ENCODE measurements at places on chromosomes 4 and X.

GRCh38 chr4:47862297-47862696 lies 24.4 kb upstream of the CORIN start:
- no peak for DNase-seq

- no peak for DNase-seq
These were observed 221.2 kb upstream of the PABPC4L start for GRCh38 chr4:134422776-134423175.

DNA sequence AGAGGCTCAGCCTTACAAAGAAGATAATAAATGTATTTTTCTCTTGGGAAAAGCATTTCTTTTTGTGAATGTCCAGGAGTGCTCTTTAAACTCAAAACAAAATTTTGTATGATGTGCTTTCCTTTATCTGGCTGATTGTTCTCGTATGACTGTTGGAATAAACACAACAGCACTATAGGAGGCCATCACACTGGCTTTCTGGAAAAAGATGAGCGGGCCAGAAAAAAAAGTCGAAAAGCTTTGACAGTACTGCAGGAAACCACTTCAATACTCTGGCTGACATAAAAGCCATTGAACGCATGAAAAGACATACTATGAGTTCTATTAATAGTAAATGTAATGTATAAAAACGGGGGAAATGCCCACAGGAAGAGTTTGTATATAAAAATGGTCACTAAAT lies 64.7 kb upstream of the CTSO start:
- DNase-seq = no peak

DNA sequence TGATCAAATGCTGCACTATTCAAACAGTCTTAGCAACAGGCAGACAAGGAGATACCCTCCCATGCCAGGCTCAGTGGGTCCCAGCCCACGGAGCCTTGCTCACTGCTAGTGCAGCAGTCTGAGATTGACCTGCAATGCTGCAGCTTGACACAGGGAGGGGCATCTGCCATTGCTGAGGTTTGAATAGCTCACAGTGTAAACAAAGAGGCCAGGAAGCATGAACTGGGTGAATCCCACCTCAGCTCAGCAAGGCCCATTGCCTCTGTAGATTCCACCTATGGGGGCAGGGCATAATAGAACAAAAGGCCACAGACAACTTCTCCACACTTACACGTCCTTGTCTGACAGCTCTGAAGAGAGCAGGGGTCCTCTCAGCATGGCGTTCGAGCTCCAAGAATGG lies 26.6 kb upstream of the ZXDB start:
- DNase-seq = no peak

DNA sequence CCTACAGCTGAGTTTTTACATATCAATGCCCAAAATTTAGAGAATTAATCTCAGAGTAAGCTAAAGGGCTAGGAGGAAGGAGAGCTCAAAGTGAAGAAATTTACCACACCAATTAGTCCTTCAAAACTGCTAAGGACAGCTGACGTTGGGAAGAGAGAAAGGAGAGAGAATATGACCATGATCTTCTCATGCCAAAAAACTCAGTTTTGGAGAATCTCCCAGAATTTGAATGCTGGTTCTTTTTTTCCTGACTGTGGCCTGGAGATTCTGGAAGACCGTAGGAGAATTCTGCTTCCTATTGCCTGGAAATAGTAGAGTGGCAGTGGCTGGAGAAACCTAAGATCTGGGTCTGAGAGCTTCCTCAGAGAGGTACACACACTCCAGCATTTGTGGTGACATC lies 834.4 kb upstream of the SLIT2 start:
- DNase-seq = no peak

- DNase-seq = no peak
These were observed 51.8 kb downstream of the MAP7D3 start for GRCh38 chrX:136199365-136199764.

DNA sequence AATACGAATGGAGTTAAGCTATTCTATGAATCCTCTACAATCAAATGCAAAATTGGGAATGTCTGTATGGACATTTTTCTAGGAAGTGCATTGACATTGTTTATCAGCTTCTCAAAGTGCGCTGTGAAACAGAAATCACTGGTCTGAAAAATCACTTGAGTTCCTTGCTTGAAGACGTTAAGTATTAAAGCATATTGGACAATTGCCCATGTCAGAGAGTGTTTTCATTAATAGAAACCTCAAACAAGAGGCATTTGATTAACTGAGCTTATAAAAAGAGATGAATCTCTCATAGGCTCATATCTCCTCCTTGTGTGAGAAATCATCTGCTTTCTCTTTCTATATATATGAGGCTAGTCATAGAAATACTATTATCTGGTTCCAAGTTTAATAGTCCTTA lies 692.1 kb upstream of the POU3F4 start:
- DNase-seq = no peak

GRCh38 chrX:153632595-153632946 lies 14.4 kb upstream of the DUSP9 start:
- DNase-seq = no peak
